Neural crest cell (in vitro differentiated cells): ENCODE measurements at places on chromosomes 12 and 14. TPM values are rescaled to one million over a fixed set of nuclear protein-coding genes. Genes with fewer than 3 reads are reported as not detected.
A peak's percentile ranks its signal among the peaks of the same experiment; 100 is the strongest.

The TAS2R50 gene
- total RNA-seq, result 1.0 and 1.3 TPM in 2 replicates

- no peak overlapping the region for H3K27ac ChIP-seq
- H3K4me1 ChIP-seq, result peaks cover 5% of the 10 kb centered on the region
- H3K27me3 ChIP-seq, result no peaks in the 10 kb centered on the region
- no peak for DNase-seq
Observed at GRCh38 chr14:71004481-71004880, 97.2 kb downstream of the PCNX1 start.

- no peaks in the 10 kb centered on the region for H3K27me3 ChIP-seq
- no peak for DNase-seq
- no peak overlapping the region for H3K27ac ChIP-seq
- peaks cover 25% of the 10 kb centered on the region for H3K4me1 ChIP-seq
- H3K4me3 ChIP-seq, result no peak overlapping the region
- H3K36me3 ChIP-seq, result no peaks in the 10 kb centered on the region
Observed at GRCh38 chr12:5247144-5247543, 184.8 kb upstream of the NTF3 start.

The TAS2R7 gene
- total RNA-seq, result 0.21 TPM in 1 of 2 replicates, not detected in the other

The MUCL1 gene
- not detected in 2 replicates for total RNA-seq

- H3K27me3 ChIP-seq, result peaks cover 3% of the 10 kb centered on the region
- no peaks in the 10 kb centered on the region for H3K4me1 ChIP-seq
- H3K36me3 ChIP-seq, result no peaks in the 10 kb centered on the region
- H3K27ac ChIP-seq, result no peak overlapping the region
- DNase-seq, result no peak
Observed at GRCh38 chr12:11946161-11946560, 124.6 kb upstream of the BCL2L14 start.

The CD163 gene
- not detected in 2 replicates for total RNA-seq

The CRIP2 gene
- total RNA-seq, result 38.3 and 39.3 TPM in 2 replicates

DNA sequence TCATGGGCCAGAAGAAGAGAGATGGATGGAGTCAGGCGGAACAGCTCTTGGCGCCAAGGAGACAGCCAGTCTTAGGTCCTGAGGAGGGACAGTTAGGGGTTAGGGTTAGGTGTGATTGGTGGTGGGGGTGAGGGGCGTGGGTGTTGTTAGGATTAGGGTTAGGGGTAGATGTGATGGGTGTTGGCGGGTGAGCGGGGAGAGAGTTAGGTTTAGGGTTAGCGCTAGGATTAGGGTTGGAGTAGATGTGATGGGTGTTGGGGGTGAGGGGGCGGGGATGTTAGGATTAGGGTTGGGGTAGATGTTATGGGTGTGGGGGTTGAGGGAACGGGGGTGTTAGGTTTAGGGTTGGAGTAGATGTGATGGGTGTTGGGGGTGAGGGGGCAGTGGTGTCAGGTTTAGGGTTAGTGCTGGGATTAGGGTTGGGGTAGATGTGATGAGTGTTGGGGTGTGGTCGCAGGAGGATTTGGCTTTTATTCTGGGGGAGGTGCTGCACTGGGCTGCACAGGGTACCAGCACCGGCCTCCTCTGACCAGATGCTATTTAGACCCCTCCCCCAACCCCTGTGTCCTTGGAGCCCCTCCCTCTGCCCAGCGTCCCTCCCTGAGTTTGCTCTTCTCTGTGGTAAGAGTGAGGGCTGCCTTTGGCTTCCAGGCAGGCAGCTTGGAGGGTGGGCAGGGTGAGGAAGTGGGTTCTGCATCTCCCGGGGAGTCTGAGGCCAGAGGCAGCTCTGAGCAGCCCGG lies 35.6 kb upstream of the FBRSL1 start:
- no peak overlapping the region for H3K27ac ChIP-seq
- H3K36me3 ChIP-seq, result peaks cover 4% of the 10 kb centered on the region
- no peak for DNase-seq
- H3K27me3 ChIP-seq, result peaks cover 23% of the 10 kb centered on the region
- H3K4me3 ChIP-seq, result no peak overlapping the region

DNA sequence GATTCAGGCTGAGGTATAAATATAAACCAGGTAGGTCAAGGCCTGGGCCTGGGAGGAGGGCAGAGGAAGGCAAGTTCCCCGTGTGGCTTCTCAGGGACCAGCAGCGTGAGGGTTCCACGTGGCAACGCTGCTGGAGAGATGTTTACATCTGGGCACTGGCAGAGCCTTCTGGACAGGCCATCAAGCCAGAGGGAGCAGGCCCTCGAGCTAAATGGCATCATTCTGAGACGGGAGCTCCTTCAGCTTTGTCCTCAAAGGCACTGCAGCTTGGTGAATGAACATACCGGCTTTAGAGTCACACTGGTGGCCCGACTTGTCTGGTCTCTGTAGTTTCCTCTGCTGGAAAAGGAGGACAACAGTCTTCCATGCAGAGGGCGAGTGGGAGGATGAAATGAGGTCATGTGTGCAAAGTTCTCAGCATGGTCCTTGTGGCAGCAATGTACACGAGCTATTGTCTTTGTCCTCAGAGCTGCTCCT lies 231.3 kb downstream of the ZFP36L1 start:
- no peaks in the 10 kb centered on the region for H3K27me3 ChIP-seq
- H3K36me3 ChIP-seq, result no peaks in the 10 kb centered on the region
- H3K4me3 ChIP-seq, result peak overlapping the region; percentile 32
- peak overlapping the region; percentile 63 for H3K27ac ChIP-seq
- no peak for DNase-seq

DNA sequence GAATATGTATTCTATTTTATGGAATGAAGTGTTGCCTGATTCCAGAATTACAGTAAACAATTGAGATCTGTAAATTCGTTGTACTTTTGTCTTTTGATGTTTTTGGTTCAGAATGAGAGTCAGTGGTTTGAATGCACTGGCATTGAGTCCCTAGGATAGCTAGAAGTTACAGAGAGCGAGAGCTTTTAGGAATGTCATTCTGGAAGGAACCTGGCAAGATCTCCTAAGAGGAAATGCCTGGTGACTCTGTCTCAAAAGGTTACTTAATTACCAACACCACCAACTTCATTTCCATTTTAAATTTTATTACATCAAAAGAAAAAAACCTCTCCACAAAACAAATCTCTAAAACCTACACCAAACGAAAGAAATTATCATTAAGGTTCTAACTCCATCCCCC lies 6.0 kb upstream of the CEBPE start:
- no peaks in the 10 kb centered on the region for H3K36me3 ChIP-seq
- H3K4me3 ChIP-seq, result no peak overlapping the region
- DNase-seq, result no peak
- no peak overlapping the region for H3K27ac ChIP-seq
- H3K4me1 ChIP-seq, result peaks cover 14% of the 10 kb centered on the region
- H3K27me3 ChIP-seq, result peaks cover 3% of the 10 kb centered on the region

The AQP6 gene
- total RNA-seq, result 0.21 TPM in 1 of 2 replicates, not detected in the other

GRCh38 chr12:8950702-8951478 lies 1.4 kb upstream of the M6PR start:
- H3K27me3 ChIP-seq, result no peaks in the 10 kb centered on the region
- H3K36me3 ChIP-seq, result peaks cover 16% of the 10 kb centered on the region
- no peak for DNase-seq
- H3K27ac ChIP-seq, result peak overlapping the region; percentile 90
- H3K4me3 ChIP-seq, result peak overlapping the region; percentile 99
- H3K4me1 ChIP-seq, result peaks cover 41% of the 10 kb centered on the region

- no peaks in the 10 kb centered on the region for H3K27me3 ChIP-seq
- peaks cover 4% of the 10 kb centered on the region for H3K4me1 ChIP-seq
- no peak for DNase-seq
- no peak overlapping the region for H3K4me3 ChIP-seq
- H3K27ac ChIP-seq, result peak overlapping the region; percentile 50
- peaks cover 3% of the 10 kb centered on the region for H3K36me3 ChIP-seq
Observed at GRCh38 chr12:123479442-123480180, 21.7 kb downstream of the SNRNP35 start.

GRCh38 chr12:48857278-48857994 lies 5.5 kb upstream of the DDX23 start:
- peaks cover 12% of the 10 kb centered on the region for H3K4me1 ChIP-seq
- H3K36me3 ChIP-seq, result no peaks in the 10 kb centered on the region
- H3K4me3 ChIP-seq, result no peak overlapping the region
- no peak overlapping the region for H3K27ac ChIP-seq
- no peak for DNase-seq

DNA sequence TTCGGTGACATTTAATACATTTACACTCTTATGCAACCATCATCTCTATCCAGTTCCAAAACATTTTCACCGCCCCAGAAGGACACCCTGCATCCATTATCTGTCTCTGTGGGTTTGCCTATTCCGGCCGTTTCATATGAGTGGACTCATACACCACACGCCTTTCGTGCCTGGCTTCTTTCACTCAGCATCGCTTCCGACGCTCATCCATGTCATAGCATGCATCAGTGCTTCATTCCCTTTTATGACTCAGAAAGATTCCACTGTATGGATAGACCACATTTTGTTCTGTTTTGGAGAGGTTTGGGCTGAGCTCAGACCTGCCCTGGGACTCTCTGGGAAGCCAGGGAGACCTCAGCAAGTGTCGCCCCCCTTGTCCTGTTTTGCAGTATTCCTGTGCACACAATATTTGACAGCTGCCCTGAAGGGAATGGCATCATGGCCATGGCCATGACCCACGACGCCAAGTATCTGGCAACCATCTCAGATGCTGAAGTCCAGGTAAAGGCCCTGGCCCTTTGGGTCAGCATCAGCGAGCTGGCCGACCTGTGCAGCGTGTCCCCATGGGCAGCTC lies 23.8 kb downstream of the CFAP251 start:
- H3K4me1 ChIP-seq, result no peaks in the 10 kb centered on the region
- H3K27ac ChIP-seq, result peak overlapping the region; percentile 81
- H3K4me3 ChIP-seq, result no peak overlapping the region
- no peak for DNase-seq
- peaks cover 7% of the 10 kb centered on the region for H3K36me3 ChIP-seq

DNA sequence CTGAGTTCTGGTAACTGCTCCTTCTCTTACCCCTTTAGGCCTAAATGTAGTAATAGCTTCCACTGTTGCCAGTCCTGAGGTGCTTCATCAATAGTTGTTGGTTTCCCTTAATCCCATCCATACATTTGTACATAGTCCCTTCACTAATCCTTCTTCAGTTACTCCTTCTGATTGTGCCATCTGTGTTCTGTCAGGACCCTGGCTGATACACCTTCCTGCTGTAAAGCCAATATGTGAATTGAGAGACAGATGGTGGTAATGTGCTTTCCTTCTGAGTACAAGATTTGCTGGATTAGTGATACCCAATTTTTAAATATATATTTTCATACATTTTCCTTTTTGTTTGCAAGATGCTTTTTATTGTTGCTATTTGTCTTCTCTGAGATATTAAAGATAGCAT lies 66.4 kb downstream of the OTOGL start:
- no peaks in the 10 kb centered on the region for H3K27me3 ChIP-seq
- H3K4me1 ChIP-seq, result no peaks in the 10 kb centered on the region
- H3K4me3 ChIP-seq, result no peak overlapping the region
- no peaks in the 10 kb centered on the region for H3K36me3 ChIP-seq

- H3K36me3 ChIP-seq, result no peaks in the 10 kb centered on the region
- no peaks in the 10 kb centered on the region for H3K27me3 ChIP-seq
- H3K4me1 ChIP-seq, result no peaks in the 10 kb centered on the region
- no peak overlapping the region for H3K4me3 ChIP-seq
- no peak overlapping the region for H3K27ac ChIP-seq
Observed at GRCh38 chr14:64958201-64958600, 13.9 kb downstream of the RAB15 start.

GRCh38 chr12:42660117-42660516 lies 70.6 kb upstream of the PRICKLE1 start:
- peaks cover 2% of the 10 kb centered on the region for H3K36me3 ChIP-seq
- H3K27ac ChIP-seq, result no peak overlapping the region
- DNase-seq, result no peak
- no peak overlapping the region for H3K4me3 ChIP-seq
- peaks cover 10% of the 10 kb centered on the region for H3K4me1 ChIP-seq
- no peaks in the 10 kb centered on the region for H3K27me3 ChIP-seq

DNA sequence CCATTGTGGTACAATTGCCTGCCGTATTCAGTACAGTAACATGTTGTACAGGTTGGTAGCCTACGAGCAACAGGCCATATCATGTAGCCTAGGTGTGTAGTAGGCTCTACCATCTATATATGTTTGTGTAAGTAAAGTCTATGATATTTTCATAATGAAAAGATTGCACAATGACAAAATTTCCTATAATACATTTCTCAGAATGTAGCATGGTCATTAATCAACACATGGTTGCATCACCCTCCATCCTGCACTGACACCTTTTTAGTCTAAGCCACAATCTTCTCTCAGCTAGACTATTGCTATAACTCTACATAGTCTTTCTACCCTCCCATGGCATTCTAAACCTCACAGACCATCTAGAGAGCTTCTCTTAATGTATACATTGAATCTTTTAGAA lies 158.5 kb upstream of the HMGA2 start:
- DNase-seq, result no peak
- no peak overlapping the region for H3K27ac ChIP-seq
- peaks cover 2% of the 10 kb centered on the region for H3K27me3 ChIP-seq

DNA sequence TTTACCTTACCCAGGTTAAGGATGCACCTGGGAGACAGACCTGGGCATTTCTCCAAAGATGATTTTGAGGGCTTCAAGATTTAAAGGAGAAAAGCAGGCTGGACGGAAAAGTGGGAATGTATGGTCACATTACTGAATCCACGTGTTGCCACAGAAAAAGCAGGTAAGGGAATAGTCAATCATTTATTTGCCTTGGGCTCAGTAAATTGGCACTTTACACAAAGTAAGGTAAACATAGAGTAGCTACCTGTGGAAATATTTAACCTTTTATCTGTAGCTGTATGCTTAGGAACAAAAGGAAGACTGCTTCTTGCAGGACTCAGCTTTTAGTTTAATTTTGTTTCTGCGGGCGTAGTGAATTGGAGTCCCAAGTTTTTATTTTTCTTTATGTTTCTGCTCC lies 153.3 kb downstream of the SLCO1B3 start:
- no peaks in the 10 kb centered on the region for H3K4me1 ChIP-seq
- DNase-seq, result no peak
- H3K4me3 ChIP-seq, result no peak overlapping the region
- H3K36me3 ChIP-seq, result no peaks in the 10 kb centered on the region
- H3K27ac ChIP-seq, result no peak overlapping the region

The SOAT2 gene
- total RNA-seq, result not detected in 2 replicates

GRCh38 chr12:49533331-49533730 lies 5.5 kb upstream of the KCNH3 start:
- peaks cover 5% of the 10 kb centered on the region for H3K4me1 ChIP-seq
- H3K4me3 ChIP-seq, result no peak overlapping the region
- no peak for DNase-seq
- H3K27ac ChIP-seq, result no peak overlapping the region

DNA sequence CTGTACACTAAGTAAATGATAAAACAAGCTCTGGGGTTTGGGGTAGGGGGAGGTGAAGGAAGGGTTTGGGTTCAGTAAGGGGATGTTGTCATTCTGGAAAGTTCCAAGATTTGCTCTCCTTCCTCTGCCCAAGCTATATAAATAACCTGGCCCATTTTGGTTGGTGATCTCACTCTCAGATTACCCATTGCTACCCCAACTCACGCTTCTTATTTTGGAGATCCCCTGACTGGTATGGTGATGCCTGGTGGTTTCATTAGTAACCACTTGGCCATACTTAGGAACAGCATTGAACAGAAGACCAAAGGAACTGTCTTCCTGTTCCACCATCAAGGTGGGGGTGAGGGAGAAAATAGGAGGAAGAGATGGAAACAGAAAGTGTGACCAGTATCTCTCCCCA lies 259.6 kb upstream of the TBX3 start:
- no peaks in the 10 kb centered on the region for H3K36me3 ChIP-seq
- no peak for DNase-seq
- no peak overlapping the region for H3K27ac ChIP-seq
- H3K4me3 ChIP-seq, result no peak overlapping the region
- H3K27me3 ChIP-seq, result no peaks in the 10 kb centered on the region
